ENCODE measurements at places on chromosomes 13 and 19.

GRCh38 chr13:109812382-109812781 is 26.0 kb upstream of the IRS2 start:
- DNase-seq: no peak

GRCh38 chr19:1648459-1648849 is 4.0 kb downstream of the TCF3 start:
- DNase-seq: no peak

GRCh38 chr13:98111168-98112098 is 31.5 kb upstream of the FARP1 start:
- DNase-seq: no peak

- DNase-seq: no peak
Measured at GRCh38 chr13:24998433-24998832, 97.5 kb upstream of the PABPC3 start.

DNA sequence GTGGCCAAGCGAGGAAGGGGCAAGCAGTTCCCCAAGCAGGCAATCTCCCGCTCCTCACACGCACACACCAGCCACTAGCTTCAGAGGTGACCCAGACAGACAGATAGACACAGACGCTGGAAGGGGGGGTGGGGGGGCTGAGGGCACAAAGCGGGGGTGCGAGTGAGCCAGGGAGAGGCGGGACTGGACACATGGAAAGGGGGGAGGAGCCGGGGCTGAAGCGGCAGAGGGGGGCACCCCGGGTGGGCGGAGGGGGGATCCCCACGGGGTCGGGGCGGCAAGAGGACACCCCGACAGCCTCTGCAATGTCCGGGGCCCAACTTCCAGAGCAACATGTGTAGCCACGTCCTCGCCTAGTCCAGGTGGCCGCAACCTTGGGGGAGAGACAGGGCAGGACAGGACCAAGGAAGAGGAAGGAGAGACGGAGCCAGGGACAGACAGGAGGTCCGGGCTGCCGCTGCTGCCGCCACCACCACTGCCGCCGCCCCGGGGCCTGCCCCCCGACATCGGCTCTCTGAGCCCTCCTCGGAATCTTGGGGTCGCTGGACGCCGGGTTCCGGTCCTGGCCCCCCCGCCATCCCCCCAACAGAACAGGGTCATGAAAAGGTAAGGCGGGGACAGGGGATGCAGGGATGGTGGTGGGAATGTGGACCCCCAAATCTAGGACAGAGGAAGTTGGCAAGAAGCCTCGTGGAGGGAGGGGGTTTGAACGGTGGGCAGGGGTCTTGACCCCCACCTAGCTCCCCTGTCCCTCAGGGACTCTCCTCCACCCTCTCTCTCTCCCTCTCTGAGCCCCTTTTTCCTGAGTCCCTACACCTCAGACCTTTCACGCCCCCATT is 1.1 kb downstream of the GRIN2D start:
- DNase-seq: no peak

Measured in EL (cell line).